ENCODE measurements at places on chromosomes 2 and 18. TPM values are rescaled to one million over a fixed set of nuclear protein-coding genes. Genes with fewer than 3 reads are reported as not detected.

B3GNT7 gene
- polyA plus RNA-seq = 1.8 TPM

DNA sequence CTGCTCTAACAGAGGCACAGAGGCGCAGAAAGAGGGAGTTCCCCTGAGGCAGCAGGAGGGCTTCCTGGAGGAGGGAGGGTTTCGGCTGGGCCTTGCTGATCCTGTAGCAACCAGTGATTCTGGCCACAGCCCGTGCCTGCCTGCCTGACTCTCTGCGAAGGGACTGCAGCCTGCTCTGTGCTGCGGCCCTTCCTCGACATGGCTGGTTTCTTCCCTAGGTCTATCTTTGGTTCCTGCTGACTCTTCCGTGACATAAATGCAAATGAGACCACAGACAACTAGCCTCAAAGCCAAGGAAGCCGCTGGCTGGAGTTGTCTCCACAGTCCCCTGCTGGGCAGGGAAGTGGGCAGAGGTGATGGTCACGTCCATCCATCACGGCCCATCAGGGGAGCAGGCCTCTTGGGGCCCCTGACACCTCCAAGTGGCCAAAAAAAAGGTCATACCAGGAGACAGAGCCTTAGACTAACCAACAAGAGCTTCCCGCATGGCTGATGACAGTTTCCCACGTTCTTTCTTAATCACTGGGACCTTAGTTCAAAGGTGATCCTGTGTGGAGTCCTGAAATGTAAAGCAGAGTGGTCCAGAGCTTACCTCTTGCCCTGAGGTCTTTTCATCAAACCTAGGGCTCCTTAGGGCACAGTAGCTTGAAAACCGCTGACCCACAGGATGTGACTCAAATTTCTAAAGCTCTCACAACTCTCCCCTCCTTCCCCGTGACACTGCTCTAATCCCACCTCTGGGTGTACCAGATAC is 55.3 kb downstream of the HS1BP3 start:
- no peak overlapping the region for H3K4me3 ChIP-seq
- no peaks in the 10 kb centered on the region for H3K4me1 ChIP-seq
- H3K36me3 ChIP-seq = no peaks in the 10 kb centered on the region
- no peaks in the 10 kb centered on the region for H3K27me3 ChIP-seq
- H3K27ac ChIP-seq = no peak overlapping the region

- H3K4me1 ChIP-seq = no peaks in the 10 kb centered on the region
- H3K4me3 ChIP-seq = no peak overlapping the region
- H3K27ac ChIP-seq = no peak overlapping the region
- H3K27me3 ChIP-seq = no peaks in the 10 kb centered on the region
- DNase-seq = no peak
- no peaks in the 10 kb centered on the region for H3K36me3 ChIP-seq
Observed at GRCh38 chr2:174964404-174964803, 40.8 kb downstream of the CHN1 start.

DNA sequence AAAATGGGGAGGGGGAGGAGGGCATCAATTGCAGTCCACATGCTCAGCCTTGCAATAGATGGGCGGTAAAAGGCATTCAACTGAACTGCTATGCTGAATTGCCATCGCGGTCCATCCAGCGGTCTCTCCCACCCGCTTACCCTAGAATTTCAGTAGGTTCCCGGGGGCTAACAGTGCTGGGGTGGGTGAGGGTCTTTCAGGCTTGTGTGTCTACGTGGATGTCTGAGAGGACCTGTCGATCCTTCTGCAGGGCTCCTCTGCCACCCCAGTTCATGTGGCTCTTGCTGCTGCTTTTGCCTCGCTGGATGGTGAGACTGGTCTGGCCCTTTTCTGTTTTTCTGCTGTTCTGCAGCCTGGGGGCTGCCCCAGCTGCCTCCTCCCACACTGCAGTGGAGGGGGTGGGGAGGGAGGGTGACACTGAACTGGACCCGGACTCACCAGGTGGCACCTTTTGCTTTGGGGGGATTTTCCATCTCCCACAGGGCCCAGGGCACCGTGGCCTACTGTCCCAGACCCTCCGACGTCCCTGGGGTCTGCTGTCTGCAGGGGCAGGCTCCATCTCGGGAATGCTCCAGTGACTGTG is 14.1 kb downstream of the ACKR3 start:
- no peaks in the 10 kb centered on the region for H3K27me3 ChIP-seq
- no peak for DNase-seq
- peaks cover 21% of the 10 kb centered on the region for H3K36me3 ChIP-seq
- no peak overlapping the region for H3K4me3 ChIP-seq
- peaks cover under 1% of the 10 kb centered on the region for H3K4me1 ChIP-seq

DNA sequence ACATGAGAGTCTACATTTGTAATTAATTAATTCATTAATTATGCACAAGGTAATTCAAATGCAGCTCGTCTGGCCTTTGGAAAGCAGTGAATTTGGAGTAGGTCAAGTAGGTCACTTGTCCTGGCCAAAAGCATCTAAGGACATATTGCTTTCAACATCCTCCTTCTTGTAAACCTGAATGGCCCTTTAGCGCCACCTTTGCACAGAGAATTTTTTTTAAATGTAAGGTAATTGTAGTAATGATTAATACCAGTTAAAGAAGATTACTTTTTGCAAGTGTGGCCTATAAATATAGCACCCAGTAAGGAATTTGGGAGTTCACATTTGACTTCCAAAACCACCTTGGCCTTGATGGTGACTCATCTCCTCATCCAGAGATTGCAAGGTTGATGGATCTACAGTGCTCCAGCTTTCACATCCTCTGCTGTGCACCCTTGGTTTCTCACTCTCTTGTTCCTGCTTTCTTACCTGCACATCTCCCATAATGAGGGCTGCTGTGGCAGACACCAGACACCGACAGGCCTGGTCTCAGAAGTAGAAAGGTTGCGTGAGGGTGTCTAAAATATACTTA is 481.7 kb downstream of the TGIF1 start:
- H3K27me3 ChIP-seq = no peaks in the 10 kb centered on the region
- no peak overlapping the region for H3K27ac ChIP-seq
- H3K4me3 ChIP-seq = no peak overlapping the region
- no peaks in the 10 kb centered on the region for H3K4me1 ChIP-seq
- no peak for DNase-seq
- no peaks in the 10 kb centered on the region for H3K36me3 ChIP-seq

ACTG2 gene
- 45.1 TPM for polyA plus RNA-seq

RAPGEF4 gene
- 3.6 TPM for polyA plus RNA-seq

DNA sequence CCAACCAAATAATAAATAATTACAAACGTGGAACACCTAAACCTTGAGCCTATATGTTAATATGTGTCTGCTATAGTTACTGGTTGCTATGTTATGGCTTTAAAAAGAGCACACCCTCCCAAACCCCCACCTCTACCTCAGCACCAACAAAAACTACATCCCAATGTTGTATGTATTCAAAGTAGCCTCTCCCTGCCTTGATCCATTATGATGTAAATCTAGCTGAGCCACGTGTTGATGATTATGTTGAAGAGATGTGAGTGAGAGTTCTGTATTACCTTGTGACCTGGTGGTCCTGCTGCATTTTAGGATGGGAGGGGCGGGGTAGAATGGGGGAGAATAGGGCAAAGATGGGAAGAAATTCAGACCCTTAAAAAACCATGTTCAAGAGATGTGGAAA is 4.8 kb downstream of the MFSD6 start:
- H3K36me3 ChIP-seq = no peaks in the 10 kb centered on the region
- H3K4me3 ChIP-seq = no peak overlapping the region
- peaks cover 6% of the 10 kb centered on the region for H3K4me1 ChIP-seq
- DNase-seq = no peak
- no peaks in the 10 kb centered on the region for H3K27me3 ChIP-seq

DNA sequence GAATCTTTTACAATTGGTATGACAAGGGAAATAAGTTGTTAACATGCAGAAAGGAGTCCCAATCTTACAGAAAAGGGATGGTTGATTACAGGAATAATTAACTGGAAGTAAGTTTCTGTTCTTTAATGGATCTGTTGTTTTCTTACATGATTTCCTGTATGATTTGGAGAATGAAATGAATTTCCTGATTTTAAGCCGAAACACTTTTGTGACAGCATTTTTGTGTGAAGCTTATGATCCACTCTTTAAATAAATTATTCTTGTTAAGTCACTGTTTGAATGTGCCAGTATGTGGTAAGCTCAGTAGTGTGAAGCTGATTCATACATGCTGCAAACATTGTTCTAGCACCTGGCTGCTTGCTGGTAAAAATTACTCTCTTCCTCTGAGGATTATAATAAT is 516.2 kb downstream of the DCDC2C start:
- DNase-seq = no peak
- H3K27me3 ChIP-seq = no peaks in the 10 kb centered on the region
- no peak overlapping the region for H3K4me3 ChIP-seq

- H3K27ac ChIP-seq = no peak overlapping the region
- H3K4me1 ChIP-seq = no peaks in the 10 kb centered on the region
- no peak for DNase-seq
- no peaks in the 10 kb centered on the region for H3K36me3 ChIP-seq
- no peaks in the 10 kb centered on the region for H3K27me3 ChIP-seq
Observed at GRCh38 chr18:58800582-58800981, 64.1 kb upstream of the ZNF532 start.

DNA sequence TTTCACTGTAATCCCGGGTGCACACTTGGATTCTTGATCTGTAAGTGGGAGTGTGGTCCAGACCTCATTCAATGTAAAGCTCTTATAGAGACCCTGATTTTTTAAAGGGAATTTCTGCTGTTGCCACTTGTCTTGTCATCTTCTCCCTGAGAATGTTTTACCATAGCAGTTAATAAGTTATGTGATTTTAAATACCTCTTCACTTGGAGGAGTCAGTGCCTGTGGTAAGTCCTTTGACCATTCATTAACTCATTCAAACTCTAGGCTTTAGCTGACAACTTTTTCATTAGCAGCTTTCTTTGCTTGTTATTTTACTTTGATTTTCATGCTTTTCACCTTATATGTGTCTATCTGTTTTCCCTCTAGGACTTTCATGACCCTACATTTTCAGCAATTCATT is 51.3 kb downstream of the FMNL2 start:
- H3K27me3 ChIP-seq = no peaks in the 10 kb centered on the region
- no peak overlapping the region for H3K27ac ChIP-seq
- no peak overlapping the region for H3K4me3 ChIP-seq
- no peaks in the 10 kb centered on the region for H3K4me1 ChIP-seq
- DNase-seq = no peak

IGFBP5 gene
- polyA plus RNA-seq = 134 TPM

DNA sequence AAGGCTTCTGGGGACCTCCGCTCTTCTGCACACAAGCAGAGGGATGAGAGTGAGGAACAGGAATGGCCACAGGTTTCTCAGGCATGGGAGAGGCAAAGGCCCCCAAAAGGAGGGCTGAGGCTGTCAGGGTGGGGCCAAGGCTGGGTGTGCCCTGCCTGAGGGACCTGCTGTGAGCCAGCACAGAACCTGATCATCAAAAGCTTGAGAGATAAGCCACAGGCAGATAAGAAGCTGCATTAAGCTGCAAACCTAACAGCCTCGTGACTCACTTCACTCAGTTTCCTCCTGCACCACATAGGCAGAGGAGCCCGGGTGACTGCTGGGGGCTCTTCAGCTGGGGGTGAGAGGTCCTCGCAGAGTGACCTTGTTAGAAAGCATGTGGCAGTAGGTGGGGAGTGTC is 64.5 kb upstream of the LAPTM4A start:
- H3K4me1 ChIP-seq = no peaks in the 10 kb centered on the region
- no peak overlapping the region for H3K27ac ChIP-seq
- H3K36me3 ChIP-seq = no peaks in the 10 kb centered on the region
- no peak overlapping the region for H3K4me3 ChIP-seq
- DNase-seq = no peak
- no peaks in the 10 kb centered on the region for H3K27me3 ChIP-seq

GRCh38 chr2:119846021-119846420 is 86.3 kb downstream of the PTPN4 start:
- no peaks in the 10 kb centered on the region for H3K27me3 ChIP-seq
- no peaks in the 10 kb centered on the region for H3K4me1 ChIP-seq
- H3K4me3 ChIP-seq = no peak overlapping the region

KLHL14 gene
- 0.64 TPM for polyA plus RNA-seq

GRCh38 chr2:140624200-140624599 is 1506.6 kb downstream of the LRP1B start:
- no peak overlapping the region for H3K4me3 ChIP-seq
- H3K27me3 ChIP-seq = no peaks in the 10 kb centered on the region
- no peak for DNase-seq
- no peak overlapping the region for H3K27ac ChIP-seq

CCT4 gene
- 93.5 TPM for polyA plus RNA-seq

DNA sequence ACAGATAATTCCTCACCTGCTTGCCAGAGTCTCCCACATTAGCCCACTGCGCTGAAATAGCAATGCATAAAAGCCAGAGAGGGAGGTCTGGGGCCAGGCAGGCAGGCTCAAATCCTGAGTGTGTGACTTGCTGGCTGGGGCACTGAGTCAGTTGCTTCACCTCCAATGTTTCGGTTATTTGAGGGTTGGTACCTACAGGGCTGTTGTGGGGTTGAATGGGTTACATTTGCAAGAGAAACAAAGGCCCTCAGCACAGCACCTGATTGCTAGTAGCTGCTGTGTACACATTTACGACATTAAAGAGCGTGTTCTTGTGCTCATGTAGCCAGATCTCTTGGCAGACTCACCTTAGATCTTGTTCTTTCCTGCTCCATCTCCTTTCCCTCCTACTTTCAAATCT is 34.1 kb upstream of the FAM110C start:
- H3K36me3 ChIP-seq = no peaks in the 10 kb centered on the region
- DNase-seq = no peak
- no peak overlapping the region for H3K27ac ChIP-seq
- no peaks in the 10 kb centered on the region for H3K4me1 ChIP-seq

DNA sequence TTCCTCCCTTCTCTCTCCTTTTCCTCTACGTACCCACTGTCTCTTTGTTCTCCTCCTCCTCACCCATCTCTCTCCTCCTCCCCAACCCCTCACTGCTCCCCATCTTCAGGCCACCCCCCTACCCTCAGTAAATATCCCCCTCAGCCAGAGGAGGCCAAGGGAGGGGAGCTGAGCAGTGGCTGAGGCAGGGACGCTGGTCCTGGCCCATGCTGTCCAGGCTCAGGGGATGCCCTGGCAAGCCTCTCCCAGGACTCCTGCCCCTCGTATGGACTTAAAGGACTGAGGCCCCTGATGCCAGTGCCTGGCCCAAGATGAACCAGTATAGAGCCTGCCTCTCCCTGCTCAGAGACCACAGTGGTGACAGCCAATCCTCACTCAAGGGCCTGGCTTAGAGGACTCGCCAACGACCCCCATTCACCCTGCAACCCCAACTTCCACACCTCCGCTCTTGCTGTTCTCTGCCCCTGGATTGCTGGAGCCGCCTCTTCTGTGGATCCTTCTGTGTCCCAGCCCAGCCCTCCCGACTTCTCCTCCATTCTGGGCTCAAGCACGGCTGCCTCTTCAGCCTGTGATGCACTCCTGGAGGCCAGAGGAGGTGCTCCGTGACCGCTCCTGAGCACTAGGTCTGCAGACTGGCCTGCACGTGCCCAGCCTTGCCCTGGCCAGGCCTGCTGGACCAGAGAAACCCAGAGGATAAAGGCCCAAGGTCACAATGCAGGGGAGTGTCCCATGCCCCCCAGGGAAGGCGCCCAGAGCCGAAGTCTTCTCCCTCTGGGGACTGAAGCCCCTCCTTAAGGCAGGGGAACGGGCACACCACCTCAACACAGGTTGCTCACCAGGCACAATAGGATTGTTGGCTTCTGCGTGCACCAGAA is 9.5 kb upstream of the DUSP2 start:
- DNase-seq = no peak
- no peaks in the 10 kb centered on the region for H3K27me3 ChIP-seq
- H3K36me3 ChIP-seq = no peaks in the 10 kb centered on the region
- peaks cover 100% of the 10 kb centered on the region for H3K4me1 ChIP-seq

- DNase-seq = no peak
- H3K4me1 ChIP-seq = no peaks in the 10 kb centered on the region
- H3K36me3 ChIP-seq = no peaks in the 10 kb centered on the region
- no peak overlapping the region for H3K27ac ChIP-seq
- peaks cover 4% of the 10 kb centered on the region for H3K27me3 ChIP-seq
Observed at GRCh38 chr2:239015218-239015900, 167.5 kb downstream of the TWIST2 start.

- H3K4me3 ChIP-seq = no peak overlapping the region
- peaks cover 14% of the 10 kb centered on the region for H3K27me3 ChIP-seq
- no peaks in the 10 kb centered on the region for H3K36me3 ChIP-seq
- H3K4me1 ChIP-seq = peaks cover 25% of the 10 kb centered on the region
- no peak overlapping the region for H3K27ac ChIP-seq
Observed at GRCh38 chr2:241006412-241006811, 8.0 kb downstream of the SNED1 start.
